Stimulated activated CD8-positive, alpha-beta memory T cell treated with anti-CD3 and anti-CD28 coated beads, Interleukin-15, amount 100 ng/mL, for 48 hours (primary cell): ENCODE measurements at places on chromosomes 4 and X.

GRCh38 chrX:151745651-151746050 is 11.1 kb downstream of the CNGA2 start:
- no peak for DNase-seq

GRCh38 chr4:37917388-37917787 is 26.5 kb downstream of the TBC1D1 start:
- no peak for DNase-seq

- no peak for DNase-seq
Measured at GRCh38 chr4:66565801-66566200, 895.5 kb upstream of the EPHA5 start.

- DNase-seq = no peak
Measured at GRCh38 chrX:136183917-136184316, 36.6 kb downstream of the FHL1 start.

GRCh38 chr4:113646442-113646822 is 115.1 kb downstream of the CAMK2D start:
- no peak for DNase-seq

- DNase-seq = no peak
Measured at GRCh38 chrX:100819534-100819836, 706 bp upstream of the CSTF2 start.

- DNase-seq = no peak
Measured at GRCh38 chr4:151459375-151459774, 50.4 kb downstream of the FHIP1A start.

GRCh38 chr4:84957514-84958420 is 8.7 kb downstream of the WDFY3 start:
- DNase-seq = no peak

DNA sequence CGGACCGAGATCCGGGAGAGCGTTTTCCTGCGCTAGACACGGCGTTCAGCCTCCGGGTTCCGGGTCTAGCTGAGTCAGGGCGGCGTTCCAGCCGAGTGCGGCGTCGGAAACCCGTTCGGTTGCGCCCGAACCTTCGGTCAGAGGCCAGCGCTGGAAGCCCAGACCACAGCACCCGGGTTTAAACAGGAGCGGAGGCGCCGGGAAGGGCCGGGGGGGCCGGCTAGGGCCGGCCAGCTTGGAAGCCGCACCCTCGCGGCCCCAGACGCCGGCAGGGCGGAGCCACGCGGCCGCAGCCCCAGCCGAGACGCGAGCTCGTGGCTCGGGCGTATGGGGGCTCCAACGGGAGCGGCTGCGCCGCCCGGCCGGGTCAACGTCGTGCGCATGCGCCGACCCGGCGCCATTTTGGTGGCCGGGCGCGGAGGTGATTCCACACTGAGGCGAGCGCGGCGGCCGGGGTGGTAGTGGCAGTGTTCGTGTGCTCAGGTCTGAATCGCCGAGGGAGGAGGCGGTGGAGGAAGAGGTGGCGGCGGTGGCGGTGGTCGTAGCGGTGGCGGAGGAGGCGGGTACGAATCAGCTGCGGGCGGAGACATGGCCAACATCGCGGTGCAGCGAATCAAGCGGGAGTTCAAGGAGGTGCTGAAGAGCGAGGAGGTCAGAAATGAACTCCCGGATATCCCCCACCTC is at the start of gene UBE2K:
UBE2K (plus strand) TSS at position 397 of the 684 bp plus-strand sequence; CDS start at position 589, 192 bp downstream.
- DNase-seq = peak; percentile 89

- no peak for DNase-seq
Measured at GRCh38 chr4:152422817-152423320, 113.0 kb downstream of the FBXW7 start.

DNA sequence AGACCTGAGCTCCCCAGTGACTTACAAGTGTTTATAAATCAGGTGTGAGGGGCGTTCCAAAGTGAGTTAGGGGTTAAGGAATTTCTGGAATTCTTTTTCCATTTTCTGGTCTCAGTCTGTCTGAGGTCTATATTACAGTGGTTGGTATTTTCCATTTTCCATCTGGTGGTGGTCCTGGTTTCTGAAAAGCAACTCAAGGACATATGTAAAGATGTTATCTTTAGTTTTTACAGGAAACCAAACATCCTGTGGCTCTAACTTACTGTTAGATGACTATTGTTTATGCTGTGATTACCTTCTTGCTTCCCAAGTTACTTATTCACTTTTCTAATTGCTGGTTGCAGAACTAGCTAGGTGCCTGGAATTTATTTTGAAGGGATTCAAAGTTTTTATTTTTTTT is 53.5 kb upstream of the IL21 start:
- DNase-seq = no peak

GRCh38 chr4:181711387-181711786 is 531.8 kb upstream of the TENM3 start:
- DNase-seq = no peak

DNA sequence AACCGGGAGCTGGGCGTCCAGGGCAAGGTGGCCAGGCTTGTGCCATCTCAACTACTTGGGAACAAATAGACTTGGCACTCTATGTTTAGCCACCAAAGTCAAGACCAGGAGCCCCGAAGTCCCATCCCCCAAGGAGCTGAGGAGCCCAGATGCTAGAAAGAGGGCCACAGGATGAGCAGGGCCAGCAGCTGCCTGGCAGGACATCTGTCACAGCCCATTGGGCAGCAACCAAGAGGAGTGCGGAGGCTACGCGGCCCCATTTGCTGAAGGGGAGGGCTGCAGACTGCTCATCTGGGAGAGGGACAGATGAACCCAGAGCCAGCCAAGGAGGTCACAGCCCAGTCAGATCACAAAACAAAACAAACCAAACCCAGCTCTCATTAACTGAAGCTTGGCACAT is 22.9 kb upstream of the SOWAHD start:
- DNase-seq = no peak
